ENCODE measurements at places on chromosomes 11 and 22.

DNA sequence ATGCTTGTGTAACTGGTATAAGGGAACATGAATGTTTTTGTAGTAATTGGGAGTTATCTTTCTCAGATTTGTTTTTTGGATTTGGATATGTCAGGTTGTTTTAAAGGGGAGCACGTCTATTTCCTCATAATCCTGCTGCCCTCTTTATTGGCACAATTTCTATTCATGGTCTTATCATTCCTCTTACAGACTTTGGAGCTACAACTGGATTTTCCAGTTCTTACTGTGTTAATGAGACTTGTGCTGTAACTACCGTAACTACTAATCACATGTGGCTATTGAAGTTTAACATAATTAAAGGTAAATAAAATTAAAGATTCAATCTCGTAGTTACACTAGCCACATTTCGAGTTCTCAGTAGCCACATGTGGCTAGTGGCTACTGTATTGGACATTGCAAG, 1.9 kb downstream of the FDX1 start:
- no peak for DNase-seq

DNA sequence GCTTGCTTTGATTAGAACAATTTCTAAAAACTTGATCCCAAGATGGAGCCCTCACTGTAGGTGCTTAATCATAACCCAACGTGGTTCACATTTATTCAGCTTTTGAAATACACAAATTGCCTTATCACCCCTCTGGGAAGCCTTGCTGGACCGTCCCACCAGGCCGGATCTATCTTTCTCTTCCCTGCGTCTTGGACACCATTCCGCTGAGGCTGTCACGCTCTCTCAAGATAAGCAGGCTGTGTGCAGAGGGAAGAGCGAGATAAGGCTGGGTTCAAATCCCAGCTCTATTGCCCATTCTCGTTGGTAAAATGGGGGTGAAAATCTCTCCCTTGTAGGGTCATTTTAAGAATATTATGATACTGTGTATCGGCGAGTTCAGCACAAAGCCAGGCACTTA, 20.5 kb upstream of the TP53I11 start:
- no peak for DNase-seq

GRCh38 chr22:49991167-49991566, 21.4 kb downstream of the IL17REL start:
- no peak for DNase-seq

- DNase-seq = no peak
Measured at GRCh38 chr11:3803726-3804495, 4.4 kb upstream of the PGAP2 start.

DNA sequence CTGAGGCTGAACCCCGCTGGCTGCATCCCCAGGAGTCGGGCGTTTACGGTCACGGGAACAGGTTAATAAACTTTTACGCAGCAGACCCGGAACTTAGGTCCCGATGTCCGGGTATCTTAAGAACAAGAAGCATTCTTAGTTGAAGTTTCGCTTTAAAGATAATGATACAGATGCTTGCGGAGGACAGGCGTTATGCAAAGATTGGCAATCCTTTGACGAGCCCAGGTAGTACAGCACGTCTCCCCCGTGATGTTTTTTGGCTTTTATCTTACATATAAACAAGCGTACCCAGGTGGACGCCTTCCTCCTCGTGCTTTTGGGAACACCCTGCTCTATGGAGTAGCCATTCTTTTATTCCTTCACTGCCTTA, 871 bp upstream of the TOLLIP start:
- DNase-seq = no peak

DNA sequence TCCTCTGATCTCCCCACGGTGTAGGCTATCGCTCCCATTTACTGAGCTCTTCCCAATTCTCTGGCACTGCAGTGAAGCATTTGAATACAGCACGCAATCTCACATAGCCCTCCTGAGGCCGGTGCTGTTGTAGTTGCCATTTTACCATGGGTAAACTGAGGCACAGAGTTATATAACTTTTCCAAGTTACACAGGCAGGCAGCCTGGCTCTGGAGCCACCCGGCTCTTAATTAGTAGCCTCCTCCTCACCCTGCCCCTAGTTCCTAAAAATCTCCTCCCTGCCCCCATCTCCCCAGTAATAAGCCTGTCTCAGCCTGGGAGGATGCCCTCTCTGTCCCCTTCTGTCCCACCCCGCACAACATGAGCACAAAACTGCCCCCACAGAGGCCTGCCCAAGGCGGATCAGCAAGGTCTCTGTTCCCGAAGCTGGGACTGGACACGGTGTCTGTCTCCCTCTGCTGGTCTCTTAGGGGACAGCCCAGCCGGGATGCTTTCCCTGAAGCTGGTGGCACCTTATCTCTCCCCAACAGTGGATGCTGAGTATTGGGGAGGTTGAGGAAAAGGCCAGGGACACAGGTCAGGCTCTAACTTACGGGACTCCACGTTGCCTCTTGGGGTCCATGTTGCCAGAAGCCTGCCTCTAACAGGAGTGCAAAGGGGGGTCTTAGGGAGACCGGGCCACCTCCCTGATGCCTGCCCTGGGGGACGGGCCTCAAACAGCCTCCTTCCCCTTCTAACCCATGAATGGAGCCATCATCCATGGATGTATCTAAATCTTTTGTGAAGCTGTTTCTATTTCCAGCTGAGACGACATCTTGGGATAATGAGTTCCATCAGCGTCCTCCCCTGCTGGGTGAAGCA, 9.1 kb upstream of the CLCF1 start:
- DNase-seq = peak; percentile 85

GRCh38 chr11:43676933-43677332, 3.6 kb upstream of the HSD17B12 start:
- no peak for DNase-seq

DNA sequence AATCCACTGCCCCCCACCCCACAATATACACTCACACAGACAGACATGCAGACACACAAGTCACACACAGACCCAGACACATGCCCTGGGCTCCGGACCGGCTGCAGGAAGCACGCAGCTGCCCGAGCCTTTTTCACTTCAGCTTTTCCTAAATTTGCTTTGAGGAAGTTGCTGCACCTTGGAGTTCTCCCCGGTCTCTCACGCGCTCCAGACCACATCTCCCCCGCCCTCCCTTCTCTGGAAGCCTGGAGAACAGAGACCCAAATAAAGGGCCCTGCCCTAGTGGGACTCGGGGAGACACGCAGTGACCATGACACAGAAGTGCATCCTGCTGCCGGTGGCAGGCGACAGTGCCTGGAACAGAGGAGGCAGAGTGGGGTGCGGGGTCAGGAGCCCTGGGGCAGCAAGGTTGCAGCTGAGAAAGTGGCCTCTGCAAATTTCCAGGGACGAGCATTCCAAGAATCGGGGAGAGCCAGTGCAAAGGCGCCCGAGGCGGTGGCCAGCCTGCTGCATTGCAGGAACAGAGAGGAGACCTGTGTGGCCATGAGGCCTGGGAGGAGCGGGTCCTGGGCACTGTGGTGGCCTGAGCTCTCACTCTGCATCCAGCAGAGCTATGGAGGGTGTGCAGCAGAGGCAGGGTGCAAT, 19.1 kb downstream of the RPL3 start:
- peak; percentile 38 for DNase-seq

GRCh38 chr11:46345131-46345597, 2.1 kb upstream of the DGKZ start:
- no peak for DNase-seq

GRCh38 chr11:8268530-8269400, 5.1 kb upstream of the LMO1 start:
- DNase-seq = peak; percentile 16

- peak; percentile 45 for DNase-seq
Measured at GRCh38 chr22:44037519-44038375, 13.6 kb downstream of the PARVB start.

DNA sequence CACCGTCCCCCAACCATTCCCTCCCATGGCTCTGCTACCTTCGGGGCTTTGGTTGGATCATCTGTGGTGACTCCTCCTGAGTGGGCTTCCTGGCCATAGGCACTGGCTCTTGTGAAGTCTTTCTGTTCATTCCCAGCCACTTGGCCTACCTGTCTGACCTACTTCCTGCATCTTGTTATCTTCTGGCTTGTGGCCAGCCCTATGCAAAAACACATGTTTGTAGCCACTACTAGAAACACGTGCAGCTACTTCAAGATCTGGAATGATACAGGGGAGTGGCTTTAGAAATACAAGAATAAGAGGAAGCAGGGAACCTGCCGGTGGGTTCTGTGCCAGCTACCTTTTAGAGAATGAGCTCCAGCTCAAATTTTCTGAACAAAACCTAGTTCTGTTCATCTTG, 20.9 kb downstream of the RCOR2 start:
- no peak for DNase-seq

DNA sequence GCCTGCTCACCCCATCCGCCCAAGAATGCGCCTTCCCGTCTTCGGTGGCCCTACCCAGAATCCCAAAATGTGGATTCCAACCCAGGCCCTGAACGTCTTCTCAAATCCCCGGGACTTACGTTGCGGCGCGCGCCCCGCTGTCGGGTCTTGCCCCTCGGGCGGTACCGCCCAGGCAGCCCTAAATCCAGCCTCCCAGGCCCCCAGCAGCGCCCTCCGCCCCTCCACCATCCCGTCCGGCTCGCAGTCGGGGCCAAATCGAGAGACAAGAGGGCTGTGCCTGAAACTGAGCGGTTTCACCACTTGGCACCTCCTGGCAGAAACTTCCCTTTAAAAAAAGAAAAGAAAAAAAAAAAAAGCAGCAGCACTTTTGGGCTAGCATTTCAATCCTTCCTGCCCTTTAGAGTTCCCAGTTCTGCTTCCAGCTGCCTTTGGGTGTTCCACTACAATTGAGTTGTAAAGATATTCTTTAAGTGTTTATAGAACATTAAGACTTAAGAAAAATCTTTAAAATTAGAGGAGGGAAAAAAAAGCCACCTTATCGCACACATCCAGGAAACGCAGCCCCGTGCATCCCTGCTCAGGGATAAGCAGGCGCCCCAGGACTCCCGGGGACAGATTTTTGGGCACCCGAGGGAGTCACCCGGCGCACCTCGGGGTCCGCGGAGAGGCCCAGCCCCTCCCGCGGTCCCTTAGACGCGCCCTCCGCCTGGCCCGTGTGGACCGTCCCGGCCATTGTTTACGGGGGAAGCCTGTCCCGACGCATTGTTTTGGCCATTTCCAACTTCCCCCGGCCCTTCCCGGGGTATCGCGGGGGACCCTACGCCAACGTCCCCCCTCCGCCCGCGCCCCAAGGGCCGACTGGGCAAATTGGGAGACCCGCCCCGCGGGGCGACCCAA, 57.6 kb downstream of the KCNJ4 start:
- peak; percentile 52 for DNase-seq

DNA sequence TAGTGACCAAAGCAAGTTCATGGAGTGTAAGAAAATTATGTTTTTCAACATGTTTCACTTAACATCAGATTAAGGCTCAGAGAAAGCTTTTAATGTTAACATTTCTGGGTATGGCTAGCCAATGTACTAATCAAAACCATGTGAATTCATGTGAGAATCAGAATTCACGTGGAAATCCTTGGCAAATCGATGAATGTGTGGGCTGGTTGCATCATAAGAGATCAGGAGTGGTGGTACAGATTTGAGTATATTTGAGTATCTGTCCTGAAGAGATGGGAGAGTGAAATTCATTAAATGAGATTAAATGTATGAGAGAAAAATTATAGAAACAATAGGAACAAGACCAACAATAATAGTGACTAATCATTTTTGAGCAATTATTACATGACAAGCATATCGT, 638.6 kb upstream of the ANO5 start:
- no peak for DNase-seq

DNA sequence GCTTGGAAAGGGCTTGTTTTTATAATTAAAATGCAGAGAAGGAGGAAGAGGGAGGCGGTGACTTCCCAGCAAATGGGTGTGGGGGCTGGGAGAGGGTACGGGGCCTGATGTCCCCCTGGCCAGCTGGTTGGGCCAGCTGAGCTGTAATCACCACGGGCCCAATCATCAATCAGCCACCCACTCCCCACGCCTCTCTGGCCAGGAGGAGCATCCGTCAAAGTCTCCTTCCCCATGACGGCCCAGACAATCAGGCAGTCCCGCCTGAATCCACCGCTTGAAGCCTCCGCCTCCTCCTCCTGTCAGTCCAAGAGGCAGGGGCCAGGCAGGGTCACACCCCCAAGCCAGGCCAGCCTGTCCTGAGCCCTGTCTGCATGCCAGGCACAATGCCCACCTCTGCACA, 13.3 kb upstream of the CABP7 start:
- no peak for DNase-seq

DNA sequence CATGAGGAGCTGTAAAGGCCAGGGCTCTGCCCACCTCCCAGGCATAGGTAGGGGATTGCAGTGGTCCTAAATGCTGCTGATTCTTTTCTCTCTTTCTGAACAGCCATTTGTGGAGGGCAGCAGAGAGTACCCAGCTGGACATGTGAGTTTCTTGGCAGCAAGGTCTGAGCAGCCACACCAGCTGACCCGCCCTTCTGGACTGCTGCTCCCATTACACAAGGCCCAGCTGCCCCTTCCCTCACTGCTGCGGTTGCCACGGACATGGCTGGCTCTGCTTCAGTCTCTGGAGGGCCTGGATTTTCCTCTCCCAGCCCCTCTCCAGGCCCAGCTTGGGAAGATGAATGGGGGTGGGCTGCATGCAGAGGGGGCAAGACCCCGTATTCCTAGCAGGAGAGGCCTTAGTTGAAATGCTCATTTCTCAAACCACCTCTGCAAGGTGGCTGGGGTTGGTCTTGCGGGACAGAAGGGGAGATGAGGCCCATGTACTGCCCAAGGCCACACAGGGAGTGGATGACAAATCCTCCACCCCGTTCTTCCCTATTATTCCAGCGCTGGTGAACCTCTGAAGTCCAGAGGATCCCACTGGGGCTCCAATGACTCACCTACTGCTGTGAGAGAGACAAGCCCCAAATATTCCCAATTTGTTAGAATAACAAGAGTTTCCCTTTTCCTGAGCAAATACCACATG, 4.6 kb downstream of the LGALS12 start:
- DNase-seq = peak; percentile 60

- DNase-seq = no peak
Measured at GRCh38 chr11:37320921-37321320, 722.9 kb upstream of the RAG2 start.

DNA sequence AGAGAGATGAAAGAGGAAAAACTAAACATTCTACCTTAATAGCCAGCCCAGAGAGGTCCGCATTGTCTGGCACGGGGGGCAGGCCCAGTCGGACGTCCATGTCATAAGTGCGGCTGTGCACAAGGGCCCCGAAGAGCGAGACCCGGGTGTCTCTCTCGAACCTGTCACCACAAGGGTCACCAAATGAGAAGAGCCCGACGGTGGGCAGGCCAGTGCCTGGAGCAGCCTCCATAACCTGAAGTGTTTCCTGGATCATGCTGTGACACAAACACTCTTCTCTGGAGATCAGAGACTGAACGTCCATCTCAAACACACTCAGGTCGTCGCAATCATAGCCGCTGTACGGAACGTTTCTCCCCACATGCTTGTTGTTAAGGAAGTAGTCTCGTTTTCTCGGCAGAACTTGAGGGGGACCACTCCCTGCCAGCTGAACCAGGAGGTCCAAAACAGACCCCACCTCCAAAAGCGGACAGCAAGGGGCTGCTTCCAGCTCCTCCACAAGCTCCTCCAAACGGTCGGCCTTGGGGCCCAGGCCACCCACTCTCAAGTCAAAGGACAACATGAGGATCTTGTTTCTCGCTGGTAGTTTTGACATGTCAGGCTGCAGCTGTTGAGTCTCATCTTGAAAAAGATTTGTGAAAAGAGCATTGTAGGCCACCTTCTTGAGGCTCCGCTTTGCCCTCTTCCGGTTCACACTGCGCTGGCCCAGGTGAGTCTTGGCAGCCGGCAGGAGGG, 971 bp downstream of the TUBGCP6 start:
- DNase-seq = no peak

- no peak for DNase-seq
Measured at GRCh38 chr11:1776331-1776851, 12.7 kb upstream of the CTSD start.
